ENCODE measurements at places on chromosomes 3 and 15. TPM values are rescaled to one million over a fixed set of nuclear protein-coding genes. Genes with fewer than 3 reads are reported as not detected.

Gene ABTB1
- 15.6 TPM for total RNA-seq

DNA sequence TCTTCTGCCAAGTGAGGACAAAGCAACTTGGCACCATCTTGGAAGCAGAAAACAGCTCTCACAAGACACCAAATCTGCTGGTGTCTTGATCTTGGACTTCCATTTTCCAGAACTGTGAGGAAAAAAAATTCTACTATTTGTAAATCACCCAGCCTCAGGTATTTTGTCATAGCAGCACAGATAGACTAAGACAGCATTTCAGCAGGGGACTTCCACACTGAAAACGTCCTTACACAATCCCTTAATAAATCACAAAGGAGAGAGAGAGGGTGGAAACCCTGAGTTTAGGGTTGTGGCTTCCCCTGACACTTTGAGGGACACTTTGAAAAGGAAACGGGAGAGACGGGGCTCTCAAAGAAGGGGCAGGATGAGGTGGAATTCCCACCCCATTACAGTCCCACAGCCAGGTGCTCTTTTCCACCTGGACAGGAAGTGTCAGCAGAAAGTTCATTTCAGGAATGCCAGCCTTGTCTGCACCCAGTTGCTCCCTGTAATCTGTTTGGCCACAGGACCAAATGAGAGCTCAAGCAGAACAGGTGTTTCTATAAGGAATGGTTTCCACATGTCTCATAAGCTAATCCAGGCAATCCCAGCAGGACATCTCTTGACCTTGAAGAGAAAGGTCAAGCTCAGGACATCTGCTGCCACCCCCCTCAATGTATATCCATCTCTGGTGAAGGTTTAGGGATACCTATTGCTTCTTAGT is 51.3 kb downstream of the MYLK start:
- no peak overlapping the region for H3K27ac ChIP-seq
- H3K36me3 ChIP-seq, result no peaks in the 10 kb centered on the region
- H3K4me3 ChIP-seq, result no peak overlapping the region
- H3K27me3 ChIP-seq, result peaks cover 2% of the 10 kb centered on the region
- DNase-seq, result no peak

Gene PLSCR5
- total RNA-seq, result not detected

- no peak overlapping the region for H3K27ac ChIP-seq
- H3K27me3 ChIP-seq, result no peaks in the 10 kb centered on the region
- H3K4me1 ChIP-seq, result no peaks in the 10 kb centered on the region
- H3K36me3 ChIP-seq, result no peaks in the 10 kb centered on the region
Observed at GRCh38 chr3:159624616-159625015, 364.0 kb upstream of the IL12A start.

DNA sequence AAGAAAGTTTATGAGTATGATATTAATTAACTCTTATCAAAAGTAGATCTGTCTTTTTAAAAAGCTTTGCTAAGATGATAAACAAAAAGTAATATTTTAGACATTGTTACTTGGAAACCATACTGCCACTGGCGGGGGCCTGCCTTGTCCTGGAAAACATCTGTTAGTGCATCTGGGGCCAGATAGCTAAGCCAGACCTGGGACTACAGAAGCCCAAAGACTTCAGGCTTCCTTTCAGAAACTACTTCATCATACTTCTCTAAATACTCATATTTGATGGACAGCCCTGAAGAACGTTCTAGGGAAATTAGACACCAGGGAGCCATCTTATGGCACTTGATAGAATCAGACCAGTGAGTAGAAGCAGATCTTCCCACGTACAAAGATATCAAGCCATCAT is 795.4 kb upstream of the SEMA6D start:
- H3K27me3 ChIP-seq, result no peaks in the 10 kb centered on the region
- H3K4me1 ChIP-seq, result no peaks in the 10 kb centered on the region
- H3K4me3 ChIP-seq, result no peak overlapping the region

GRCh38 chr15:101773496-101774100 is 29.7 kb upstream of the OR4F6 start:
- H3K27ac ChIP-seq, result no peak overlapping the region
- no peaks in the 10 kb centered on the region for H3K4me1 ChIP-seq
- no peak for DNase-seq
- H3K36me3 ChIP-seq, result no peaks in the 10 kb centered on the region
- H3K4me3 ChIP-seq, result no peak overlapping the region
- no peaks in the 10 kb centered on the region for H3K27me3 ChIP-seq

DNA sequence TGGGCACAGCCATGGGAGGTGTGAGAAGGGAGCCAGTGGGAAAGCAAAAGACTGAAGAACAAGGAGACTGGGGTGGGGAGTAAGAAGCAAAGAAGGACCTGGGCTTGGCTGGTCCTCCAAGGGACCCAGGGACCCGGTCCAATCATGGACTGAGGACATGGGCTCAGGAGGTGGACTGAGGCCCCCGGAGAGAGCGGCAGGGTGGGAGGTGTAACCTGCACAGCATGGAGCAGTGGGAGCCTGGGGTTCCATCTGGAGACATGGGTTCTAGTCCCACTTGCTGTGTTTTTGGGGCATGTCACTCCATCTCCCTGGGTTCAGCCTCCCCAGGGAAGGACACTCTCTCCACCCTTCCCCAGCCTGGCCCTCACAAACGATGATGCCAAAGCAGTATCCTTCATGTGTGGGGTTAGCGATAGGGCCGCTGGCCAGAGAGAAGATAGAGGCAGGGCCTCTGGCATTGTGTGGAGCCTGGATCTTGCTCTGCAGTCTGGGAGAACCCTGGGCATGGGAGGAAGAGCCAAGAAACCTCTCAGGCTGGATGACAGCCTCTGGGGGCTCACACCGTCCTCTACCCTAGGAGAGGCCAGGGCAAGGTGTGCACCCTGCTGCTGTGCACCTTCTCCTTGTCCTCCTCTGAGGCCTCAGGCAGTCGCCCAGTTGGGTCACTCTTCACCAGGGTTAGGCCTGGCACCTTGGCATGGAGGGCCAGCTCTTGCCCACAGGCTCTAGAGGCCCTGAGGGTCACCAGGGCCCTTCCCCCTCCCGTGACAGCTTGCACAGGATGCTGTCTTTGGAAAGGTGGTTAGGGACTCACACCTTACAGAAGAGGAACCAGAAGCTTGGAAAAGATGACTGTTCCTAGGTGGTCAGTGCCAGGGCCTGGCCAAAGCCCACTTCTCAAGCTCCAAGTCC is 26.0 kb downstream of the FBXW12 start:
- H3K36me3 ChIP-seq, result no peaks in the 10 kb centered on the region
- no peak overlapping the region for H3K4me3 ChIP-seq
- DNase-seq, result peak; percentile 18
- peaks cover 2% of the 10 kb centered on the region for H3K4me1 ChIP-seq
- H3K27ac ChIP-seq, result no peak overlapping the region

GRCh38 chr15:76217882-76218217 is 93.4 kb downstream of the ETFA start:
- no peak overlapping the region for H3K27ac ChIP-seq
- no peak overlapping the region for H3K4me3 ChIP-seq
- no peak for DNase-seq
- no peaks in the 10 kb centered on the region for H3K27me3 ChIP-seq

- H3K36me3 ChIP-seq, result peaks cover 10% of the 10 kb centered on the region
- DNase-seq, result peak; percentile 37
- H3K4me1 ChIP-seq, result peaks cover 42% of the 10 kb centered on the region
- H3K27ac ChIP-seq, result peak overlapping the region; percentile 69
- no peaks in the 10 kb centered on the region for H3K27me3 ChIP-seq
Observed at GRCh38 chr3:172138792-172139507, 99.6 kb downstream of the FNDC3B start.

Gene RFT1
- 32.3 TPM for total RNA-seq

Gene SLC30A4
- 2.1 TPM for total RNA-seq

Gene C3orf20
- 0.10 TPM for total RNA-seq

GRCh38 chr15:35958021-35958420 is 412.1 kb upstream of the DPH6 start:
- no peak overlapping the region for H3K4me3 ChIP-seq
- DNase-seq, result no peak
- H3K36me3 ChIP-seq, result no peaks in the 10 kb centered on the region
- H3K4me1 ChIP-seq, result no peaks in the 10 kb centered on the region
- H3K27me3 ChIP-seq, result no peaks in the 10 kb centered on the region

DNA sequence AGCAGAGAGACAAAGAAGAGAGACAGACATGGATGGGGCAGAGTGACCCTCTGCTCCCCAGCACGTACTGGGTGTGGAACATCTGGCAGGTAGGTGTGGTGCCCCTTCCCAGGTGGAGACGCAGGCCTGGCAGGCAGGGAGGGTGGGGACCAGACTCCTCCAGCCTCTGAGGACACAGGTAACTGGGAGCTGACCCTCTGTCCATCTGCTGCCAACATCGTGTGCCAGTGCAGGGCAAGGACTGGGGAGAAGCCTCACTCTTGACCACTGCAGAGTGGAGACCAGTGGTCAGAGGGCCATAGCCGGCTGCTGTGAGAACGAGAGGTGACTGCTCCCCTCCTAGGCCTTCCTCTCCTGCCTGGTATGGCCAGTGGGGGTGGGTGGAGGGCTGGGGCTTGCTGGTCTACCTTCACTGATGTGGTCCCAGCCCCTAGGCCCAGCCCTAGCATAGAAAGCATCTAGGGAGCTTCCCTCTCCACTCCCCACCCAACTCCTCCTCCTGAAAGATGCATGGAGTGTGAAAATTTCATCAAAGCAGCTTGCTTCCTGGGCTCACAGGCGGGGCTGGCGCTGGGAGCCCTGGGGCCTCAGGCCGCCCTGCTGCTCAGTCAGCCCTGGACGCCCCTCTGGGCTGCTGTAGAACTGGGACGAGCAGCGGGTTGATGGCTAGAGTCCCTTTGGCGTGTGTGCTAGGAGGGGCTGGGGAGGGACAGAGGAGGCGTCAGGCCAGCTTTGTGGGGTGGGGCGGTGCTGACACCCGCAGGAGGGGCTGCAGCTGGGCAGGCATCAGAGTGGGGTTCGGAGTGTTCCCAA is 90.3 kb downstream of the PLXNA1 start:
- H3K4me3 ChIP-seq, result no peak overlapping the region
- no peaks in the 10 kb centered on the region for H3K27me3 ChIP-seq
- no peaks in the 10 kb centered on the region for H3K36me3 ChIP-seq

DNA sequence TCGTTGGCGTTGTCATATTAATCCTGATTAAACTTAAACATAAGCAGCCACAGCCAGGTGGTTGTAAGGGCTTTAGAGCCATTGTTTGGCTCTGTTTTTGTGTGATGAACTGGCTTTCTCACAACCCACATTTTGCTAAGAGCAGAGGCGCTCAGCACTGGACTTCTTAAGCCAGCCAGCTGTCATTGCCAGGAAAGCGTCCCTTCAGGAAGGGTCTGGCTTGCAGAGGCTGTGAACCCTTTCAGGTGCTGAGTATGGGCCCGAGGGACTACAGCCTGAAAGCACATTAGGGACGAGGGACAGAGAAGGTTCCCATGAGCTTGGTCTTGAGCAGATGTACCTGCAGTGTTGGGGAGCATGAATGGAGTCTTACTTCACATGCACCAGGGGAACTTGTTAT is 112.3 kb downstream of the CHCHD6 start:
- no peak overlapping the region for H3K27ac ChIP-seq
- no peak for DNase-seq
- no peaks in the 10 kb centered on the region for H3K4me1 ChIP-seq
- no peaks in the 10 kb centered on the region for H3K36me3 ChIP-seq
- H3K27me3 ChIP-seq, result no peaks in the 10 kb centered on the region

GRCh38 chr15:72999586-72999985 is 52.7 kb upstream of the NEO1 start:
- H3K27ac ChIP-seq, result no peak overlapping the region
- DNase-seq, result no peak
